Stimulated activated CD8-positive, alpha-beta memory T cell treated with anti-CD3 and anti-CD28 coated beads, Interleukin-4, amount 100 ng/mL, for 1 hour (primary cell): ENCODE measurements at places on chromosomes 2 and 18.

DNA sequence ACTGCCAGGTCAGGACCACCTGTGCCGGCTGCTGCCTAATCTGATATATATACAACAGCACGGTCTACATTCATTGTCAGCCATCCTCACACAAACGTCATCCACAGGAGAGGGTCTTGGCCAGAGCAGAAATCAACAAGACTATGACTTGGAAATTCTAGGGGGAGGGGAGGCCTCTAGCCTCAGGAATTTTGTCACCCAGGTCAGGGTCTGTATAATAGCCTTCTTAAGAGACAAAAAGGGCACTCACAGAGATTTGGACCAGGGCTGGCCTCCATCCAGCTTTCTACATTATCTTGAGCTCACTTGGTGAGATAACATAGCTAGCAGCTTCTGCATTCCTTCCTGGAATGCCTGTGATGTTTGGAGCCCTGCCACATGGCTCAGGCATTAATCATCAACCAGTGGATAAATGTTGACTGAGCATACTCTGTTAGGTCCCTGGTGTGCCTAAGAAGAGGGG lies 50.4 kb upstream of the CTIF start:
- DNase-seq: no peak

DNA sequence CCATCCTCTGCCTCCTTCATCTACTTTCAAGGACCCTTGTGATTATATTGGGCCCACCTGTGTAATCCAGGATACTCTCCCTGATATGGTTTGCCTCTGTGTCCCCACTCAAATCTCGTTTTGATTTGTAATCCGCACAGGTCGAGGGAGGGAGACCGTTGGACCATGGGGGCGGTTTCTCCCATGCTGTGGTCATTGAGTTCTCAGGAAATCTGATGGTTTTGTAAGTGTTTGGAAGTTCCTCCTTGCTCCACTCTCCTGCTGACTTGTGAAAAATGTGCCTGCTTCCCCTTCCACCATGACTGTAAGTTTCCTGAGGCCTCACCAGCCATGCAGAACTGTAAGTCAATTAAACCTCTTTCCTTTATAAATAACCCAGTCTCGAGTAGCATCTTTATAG lies 42.0 kb upstream of the EML6 start:
- no peak for DNase-seq

DNA sequence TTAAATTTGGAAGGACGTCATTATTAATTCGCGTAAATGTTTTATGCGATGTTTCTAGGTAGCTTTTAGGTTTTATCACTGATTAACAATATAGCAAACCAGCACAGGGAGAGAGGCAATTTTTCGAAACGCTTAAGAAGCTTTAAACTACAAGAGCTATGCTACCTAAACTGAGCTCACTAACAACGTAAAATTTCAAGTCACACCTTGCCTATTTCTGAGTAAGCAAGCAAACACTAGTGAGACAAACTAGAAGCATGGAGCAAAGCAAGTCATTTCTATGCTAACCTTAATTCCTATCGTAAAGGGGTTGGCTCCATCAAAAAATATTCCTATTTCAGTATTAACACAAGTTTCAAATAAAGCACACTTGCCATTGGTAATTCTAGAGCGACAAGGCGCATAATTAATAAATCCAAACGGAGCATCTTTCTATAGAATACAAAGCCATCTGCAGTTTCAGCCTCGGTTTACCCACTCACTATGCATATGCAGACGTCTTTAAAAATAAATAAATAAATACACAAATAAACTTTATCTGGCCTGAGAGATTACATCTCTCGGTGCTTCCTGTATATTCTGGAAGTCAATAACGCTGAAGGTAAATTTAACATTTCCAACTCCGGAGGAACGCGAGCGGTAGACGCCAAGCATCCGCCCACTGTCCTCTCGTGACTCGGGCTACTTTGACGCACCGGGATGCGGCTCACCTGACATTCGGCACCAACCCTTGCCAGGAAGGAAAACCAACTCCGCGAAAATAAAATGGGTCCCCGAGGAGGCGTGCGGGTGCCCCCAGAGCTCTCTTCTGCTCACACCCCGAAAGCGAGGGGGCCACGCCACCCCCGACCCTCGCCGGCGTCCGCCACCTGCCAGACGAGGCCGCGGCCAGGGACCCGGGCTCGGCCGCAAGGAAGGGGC lies 947 bp downstream of the ITSN2 start:
- DNase-seq: no peak

GRCh38 chr2:3114406-3115185 lies 263.0 kb downstream of the EIPR1 start:
- DNase-seq: no peak

DNA sequence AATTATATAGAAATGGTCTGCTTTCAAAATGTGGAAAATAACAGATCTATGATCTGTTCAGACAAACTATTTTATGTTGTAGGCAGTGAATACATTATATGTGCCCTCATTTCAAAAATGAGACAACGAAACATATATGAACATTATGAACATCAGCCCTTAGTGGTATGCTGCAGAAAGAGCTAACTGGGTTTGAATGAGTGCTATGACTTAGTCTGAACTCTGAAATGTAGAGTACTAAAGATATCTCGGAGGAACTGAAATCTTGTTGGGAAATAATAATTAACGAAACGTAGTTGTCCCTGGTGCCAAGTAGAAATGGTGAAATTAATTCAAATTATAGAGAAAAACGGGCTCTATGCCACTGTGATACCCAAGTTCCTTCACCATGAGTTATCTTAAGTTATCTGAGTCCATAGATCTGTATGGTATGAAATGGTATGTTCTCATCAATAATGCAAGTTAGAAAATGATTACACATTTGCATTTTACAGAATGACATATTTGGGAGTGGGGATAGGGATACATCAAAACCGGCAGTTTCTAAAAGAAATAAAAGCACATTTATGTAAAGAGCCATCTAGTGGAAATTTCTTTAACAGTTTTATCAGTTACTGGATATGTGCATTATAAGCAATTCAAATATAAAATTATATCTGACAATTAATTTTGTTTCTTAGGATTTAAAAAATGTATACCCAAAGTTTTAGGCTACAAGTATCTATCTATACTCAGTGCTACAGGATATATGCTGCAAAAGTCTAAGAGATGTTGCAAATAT lies 26.7 kb downstream of the STARD6 start:
- DNase-seq: no peak

GRCh38 chr2:207151048-207151447 lies 14.7 kb downstream of the KLF7 start:
- no peak for DNase-seq

GRCh38 chr2:36663851-36664695 lies 32.4 kb upstream of the VIT start:
- DNase-seq: no peak

DNA sequence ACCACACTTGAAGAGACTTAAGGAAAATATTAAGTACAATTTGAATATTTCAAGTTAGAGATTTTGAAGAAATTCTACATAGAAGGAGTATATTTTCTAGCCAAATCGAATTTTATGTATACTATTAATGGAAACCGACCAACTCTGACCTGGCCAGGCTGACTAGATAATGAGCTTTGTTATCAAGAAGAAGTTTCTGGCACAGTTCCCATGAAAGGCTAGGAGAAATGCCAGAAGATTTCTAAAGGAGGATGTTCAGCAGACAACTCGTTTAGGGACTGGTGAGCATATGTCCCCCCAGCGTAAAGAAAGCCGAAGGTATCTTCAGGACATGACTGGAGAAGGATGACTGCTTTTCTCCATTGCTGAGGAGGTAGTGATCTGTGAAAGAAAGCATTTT lies 127.3 kb downstream of the DIS3L2 start:
- no peak for DNase-seq

- DNase-seq: peak; percentile 26
Observed at GRCh38 chr2:208040199-208041171, 15.2 kb upstream of the PLEKHM3 start.

DNA sequence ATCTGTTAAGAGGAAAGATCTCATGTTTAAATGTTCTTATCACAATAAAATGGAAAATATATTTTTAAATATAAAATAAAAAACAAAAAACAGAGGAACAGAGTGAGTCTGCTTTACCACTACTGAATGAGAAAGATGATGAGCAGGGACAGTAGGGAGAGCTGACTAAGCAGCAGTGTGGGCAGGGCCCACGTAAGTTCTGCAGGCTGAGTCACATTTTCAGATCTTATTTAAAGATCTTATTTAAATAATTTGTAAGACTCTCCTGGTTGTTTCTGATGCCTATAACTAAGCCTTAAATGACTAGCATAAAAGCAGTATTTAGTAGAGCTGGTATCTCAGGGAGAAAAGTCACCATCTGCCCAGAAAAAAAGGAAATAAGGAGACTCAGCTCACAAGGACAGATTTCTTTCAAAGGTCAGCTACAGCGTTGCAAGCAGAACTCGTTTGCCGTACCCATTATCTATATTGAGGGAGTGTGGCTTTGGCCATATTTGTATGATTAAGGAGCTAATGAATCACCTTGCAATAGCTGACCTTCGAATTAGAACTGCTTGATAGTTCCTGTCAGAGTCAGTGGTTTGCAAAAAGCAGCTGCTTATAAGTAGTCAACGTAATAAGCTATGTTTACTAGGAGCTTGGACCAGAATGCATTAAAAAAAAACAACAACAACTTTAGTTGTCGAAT lies 322.1 kb upstream of the CHAC2 start:
- no peak for DNase-seq

- no peak for DNase-seq
Observed at GRCh38 chr18:42520138-42520537, 565.1 kb downstream of the PIK3C3 start.

DNA sequence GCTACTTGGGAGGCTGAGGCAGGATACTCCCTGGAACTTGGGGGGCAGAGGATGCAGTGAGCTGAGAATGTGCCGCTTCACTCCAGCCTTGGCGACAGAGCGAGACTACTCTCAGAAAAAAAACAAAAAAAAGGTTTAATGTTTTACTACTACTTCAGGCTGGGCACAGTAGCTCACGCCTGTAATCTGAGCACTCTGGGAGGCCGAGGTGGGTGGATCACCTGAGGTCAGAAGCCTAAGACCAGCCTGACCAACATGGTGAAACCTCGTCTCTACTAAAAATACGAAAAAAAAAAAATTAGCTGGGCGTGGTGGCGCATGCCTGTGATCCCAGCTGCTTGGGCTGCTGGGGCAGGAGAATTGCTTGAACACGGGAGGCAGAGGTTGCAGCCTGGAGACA lies 75.7 kb upstream of the ATIC start:
- DNase-seq: no peak

DNA sequence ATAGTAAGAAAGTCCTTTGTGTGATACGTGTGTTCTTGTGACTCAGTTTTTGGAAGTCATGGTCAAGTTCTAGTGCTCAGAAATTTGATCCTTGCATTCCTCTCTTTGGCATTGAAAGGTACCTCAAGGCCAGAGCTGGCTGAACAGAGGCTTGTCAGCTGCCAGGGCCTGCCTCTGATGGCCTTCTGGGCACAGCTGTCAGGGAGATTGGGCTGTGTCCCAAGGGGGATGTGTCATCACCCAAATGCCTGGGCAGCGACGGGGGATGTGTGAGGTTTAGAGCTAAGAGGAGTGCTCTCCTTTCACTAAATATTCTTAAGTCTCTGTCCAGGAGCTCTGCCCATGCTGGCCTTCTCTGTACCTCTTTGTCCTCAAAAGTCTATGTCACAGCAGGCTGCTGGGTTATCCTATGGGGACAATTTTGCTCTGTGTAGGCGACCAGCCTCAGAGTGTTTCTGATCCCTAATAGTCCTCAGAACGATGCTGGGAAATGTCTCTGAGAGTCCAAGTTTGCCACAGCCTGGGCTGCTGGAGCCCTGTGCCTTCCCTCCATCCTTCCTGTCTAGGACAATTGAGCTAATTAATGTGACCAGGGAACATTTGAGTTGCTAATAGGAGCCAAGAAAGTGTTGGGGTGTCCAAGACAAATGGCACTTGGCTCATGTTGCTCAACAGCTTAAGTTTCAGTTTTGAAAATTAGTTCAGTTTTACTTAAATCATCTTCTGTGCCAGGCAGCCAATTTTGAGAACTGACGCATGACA lies 115.4 kb upstream of the ZNF521 start:
- DNase-seq: no peak

GRCh38 chr18:3898861-3899613 lies 449.1 kb downstream of the TGIF1 start:
- no peak for DNase-seq

GRCh38 chr2:181754105-181754504 lies 73.8 kb upstream of the NEUROD1 start:
- no peak for DNase-seq

DNA sequence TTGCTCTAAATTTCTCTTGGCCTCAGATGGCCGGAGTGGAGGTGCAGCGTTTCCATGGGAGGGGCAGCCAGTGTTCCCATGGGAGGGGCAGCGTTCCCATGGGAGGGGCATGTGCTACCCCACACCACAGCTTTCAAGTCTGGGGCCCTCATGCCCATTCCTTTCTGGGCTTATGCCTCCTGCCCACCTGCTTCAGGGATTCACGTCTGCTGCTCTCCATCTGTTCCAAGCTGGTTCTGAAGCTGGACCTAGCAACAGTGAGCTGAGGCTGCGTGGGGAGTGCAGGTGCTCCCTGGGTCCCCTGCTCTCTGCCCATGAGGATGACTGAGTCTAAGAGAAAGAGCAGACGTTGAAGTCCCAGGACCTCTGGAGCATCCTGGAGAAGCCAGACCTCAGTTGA lies 243.1 kb upstream of the PXDN start:
- DNase-seq: no peak

- DNase-seq: no peak
Observed at GRCh38 chr2:62871506-62871905, 166.0 kb downstream of the EHBP1 start.
